Esophagus squamous epithelium (tissue), 5 donors: ENCODE measurements at places on chromosomes 16 and 17.
A peak's percentile ranks its signal among the peaks of the same experiment; 100 is the strongest.

DNA sequence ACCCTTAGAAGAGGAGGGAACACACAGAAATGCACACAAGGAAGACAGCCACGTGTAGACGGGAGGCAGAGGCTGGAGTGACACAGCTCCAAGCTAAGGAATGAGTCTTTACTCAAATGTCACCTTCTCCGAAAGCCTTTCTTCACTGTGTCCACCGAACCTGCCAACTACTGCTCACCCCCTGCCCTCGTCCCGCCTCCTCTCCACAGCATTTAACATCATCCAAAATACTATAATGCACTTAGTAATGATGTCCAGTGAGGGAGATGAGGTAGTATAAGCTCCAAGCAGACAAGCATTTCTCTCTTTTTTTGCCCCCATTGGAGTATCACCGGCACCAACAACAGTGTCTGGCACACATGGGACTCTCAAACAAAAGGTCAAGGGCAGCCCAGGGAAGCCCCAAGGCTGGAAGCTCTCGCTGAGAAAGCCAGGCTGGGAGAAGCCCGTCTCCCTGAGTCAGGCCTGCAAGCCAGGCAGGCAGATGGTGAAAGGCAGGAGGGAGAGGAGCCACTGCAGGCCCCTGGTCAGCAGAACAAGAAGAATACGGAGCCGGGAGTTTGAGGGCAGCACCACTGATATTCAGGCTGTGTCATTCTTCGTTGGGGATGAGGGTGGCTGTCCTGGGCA is 25.9 kb downstream of the ZFHX3 start:
- DNase-seq, result no peak

GRCh38 chr17:34542700-34543336 is 36.6 kb upstream of the TMEM132E start:
- DNase-seq, result no peak

DNA sequence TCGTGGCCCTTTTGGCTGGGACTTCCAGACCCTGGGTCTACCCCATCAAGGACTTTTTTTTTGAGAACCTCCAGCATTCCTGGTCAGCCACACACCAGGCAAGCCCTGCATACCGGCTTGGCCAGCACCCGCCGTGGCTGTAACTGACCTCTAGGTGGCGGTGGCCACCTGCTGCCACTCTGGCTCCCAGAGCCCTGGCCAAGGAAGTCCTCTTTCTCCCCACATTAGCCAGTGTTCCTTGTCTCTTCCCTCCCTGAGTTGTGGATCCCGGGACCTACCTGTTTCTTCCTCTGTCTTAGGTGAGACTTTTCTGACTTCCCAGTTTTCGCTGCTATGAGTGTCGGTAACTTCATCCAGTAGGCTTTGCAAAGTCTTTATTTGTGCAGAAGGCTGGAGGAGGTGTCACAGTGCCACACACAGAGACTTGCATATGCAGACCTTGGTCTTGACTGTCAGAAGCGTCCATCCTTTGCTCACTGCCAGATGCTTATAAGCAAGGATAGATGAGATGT is 348.3 kb downstream of the CPPED1 start:
- DNase-seq, result no peak

- no peak for DNase-seq
These were observed 349.8 kb downstream of the SEC14L1 start for GRCh38 chr17:77490361-77491183.

GRCh38 chr16:11349599-11350276 is 4.5 kb downstream of the RMI2 start:
- no peak for DNase-seq

DNA sequence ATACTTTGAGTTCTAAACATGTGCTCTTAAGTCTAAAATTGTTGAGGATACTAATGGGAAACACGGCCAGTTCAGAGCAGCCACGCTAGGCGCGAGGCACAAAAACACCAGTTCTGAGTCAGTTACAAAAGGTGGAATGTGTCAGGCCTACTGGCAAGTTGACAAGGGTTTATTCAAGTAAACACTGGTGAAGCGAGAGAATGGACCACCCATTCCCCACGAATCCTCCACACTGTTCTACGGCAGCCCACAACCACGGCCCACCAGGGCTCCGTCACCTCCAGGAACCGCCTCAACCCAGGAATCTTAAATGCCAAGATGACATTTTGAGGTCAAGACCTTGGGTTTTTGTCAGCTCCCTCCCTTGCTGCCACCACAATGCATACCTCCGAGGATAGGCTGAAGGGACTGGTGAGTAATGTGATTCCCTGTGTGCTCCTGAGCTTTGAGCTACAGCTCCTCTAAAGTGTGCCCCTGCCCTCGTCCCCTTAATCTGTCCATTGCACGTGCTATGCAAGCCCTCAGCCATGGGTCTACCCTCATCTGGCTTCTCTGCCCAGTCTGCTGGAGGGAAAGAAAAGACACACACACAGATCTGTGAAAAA is 28.5 kb upstream of the TRAP1 start:
- no peak for DNase-seq

GRCh38 chr17:31722251-31723056 is 136.6 kb downstream of the COPRS start:
- DNase-seq, result no peak

DNA sequence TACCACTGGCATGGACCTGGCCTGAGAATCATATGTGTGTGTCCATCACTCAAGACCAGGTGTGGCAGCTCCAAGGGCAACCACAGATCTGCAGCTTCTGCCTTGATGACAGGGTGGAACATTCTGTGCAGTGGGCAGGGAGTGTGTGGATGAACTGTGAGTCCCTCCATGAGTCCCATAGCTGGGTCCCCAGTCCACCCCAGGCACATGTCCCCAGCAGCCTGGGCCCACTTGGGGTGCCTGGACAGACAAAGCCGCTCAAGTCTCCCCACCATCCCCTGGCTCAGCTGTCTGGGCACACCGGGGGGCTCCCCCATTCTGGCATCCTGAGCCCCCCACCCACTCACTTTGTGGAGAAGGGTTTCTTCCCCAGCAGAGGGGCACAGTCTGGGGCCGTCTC is 4.6 kb upstream of the KRT16 start:
- no peak for DNase-seq

GRCh38 chr17:33292201-33292980 is 704 bp downstream of the ASIC2 start:
- DNase-seq, result no peak

GRCh38 chr17:2092253-2092652 is 37.4 kb downstream of the HIC1 start:
- no peak for DNase-seq

DNA sequence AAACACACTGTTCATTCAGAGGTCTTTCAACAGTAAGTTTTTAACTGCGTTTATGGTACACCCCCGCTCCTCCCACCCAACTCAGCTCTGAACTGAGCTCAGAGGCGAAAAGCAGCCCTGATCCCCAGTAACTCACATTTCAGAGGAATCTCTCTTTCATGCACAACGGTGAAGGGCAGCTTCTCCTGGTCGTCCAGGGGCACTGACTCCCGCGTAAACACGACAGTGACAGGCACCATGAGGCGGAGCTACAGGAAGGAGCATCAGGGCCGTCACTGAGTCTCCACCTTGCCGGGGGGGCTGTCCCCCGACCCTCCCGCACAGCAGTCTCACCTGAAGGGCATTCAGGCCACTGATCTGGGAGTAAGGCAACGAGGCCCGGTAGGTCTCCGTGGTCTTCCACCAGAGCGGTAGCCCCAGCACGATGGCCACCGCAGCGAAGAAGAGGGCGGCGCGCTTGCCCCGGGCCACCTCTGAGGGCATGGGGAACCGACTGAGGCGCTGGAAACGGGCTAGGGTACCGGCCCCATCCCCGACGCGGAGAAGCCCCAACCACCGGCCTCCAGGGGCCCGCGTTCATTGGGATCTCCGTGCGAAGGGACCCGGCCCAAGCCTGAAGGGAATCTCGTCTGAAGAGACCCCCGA is 486 bp downstream of the PIGS start:
- no peak for DNase-seq

DNA sequence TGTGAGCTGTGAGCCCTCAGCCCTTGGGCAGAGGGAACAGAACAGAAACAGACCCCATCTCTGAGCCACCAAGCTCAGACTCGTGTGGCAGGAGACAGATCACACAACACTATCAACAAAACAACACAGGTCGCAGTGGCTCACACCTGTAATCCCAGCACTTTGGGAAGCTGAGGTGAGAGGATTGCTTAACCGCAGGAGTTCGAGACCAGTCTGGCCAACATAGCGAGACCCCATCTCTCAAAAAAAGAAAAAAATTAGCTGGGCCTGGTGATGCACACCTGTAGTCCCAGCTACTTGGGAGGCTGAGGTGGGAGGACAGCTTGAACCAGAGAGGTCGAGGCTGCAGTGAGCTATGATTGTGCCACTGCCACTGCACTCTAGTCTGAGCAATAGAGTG is 5.5 kb upstream of the QPRT start:
- no peak for DNase-seq

- DNase-seq, result no peak
These were observed 62.7 kb downstream of the C16orf82 start for GRCh38 chr16:27129401-27129800.

DNA sequence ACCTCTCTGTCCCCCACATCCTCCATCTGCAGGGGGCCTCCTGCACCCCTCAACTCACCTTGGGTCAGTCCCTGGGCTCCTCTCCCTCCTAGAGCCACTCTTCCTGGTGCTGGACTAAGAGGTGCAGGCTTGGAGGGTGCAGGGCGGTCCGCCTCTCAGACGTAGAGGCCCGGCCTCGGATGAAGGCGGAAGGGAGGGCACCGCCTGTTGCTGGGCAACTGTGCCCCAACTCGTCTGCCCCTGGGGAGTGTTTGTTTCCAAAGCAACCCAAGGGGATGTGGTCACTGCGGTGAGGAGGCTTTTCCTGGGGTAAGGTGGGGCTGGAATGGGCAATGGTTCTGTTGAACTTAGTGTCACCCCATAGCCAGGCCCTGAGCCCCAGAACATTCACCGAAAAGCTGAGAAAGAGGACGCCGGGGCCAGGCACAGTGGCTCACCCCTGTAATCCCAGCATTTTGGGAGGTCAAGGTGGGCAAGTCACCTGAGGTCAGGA is at the start of gene C16orf54:
Gene C16orf54, minus strand, starts transcription at position 138 of the 493 bp plus-strand sequence. CDS start 1,039 bp downstream, outside the sequence.
- DNase-seq, result peak; percentile 51

- DNase-seq, result peak; percentile 32
These were observed 1.1 kb upstream of the MLLT6 start for GRCh38 chr17:38703742-38704605.

GRCh38 chr17:50266384-50267073 is 7.7 kb upstream of the TMEM92 start:
- no peak for DNase-seq

GRCh38 chr16:626787-627453 is 3.9 kb upstream of the WFIKKN1 start:
- no peak for DNase-seq

DNA sequence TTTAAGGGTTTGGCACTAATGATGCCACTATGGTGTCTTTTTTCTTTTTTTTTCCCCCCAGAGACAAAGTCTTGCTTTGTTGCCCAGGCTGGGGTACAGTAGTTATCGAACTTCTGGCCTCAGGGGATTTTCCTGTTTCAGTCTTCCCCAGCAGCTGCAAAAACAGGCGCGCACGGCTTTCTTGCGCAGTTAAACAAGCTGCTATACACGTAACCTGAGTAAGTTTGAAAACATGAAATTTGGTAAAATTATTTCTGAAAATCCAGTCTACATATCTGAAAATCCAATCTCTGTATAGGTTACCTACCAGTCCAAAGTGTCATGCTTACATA is 11.8 kb downstream of the TEX14 start:
- no peak for DNase-seq

- no peak for DNase-seq
These were observed 31.3 kb upstream of the ANKRD40CL start for GRCh38 chr17:50798424-50799288.

GRCh38 chr16:2856061-2856670 is 1.8 kb downstream of the PRSS22 start:
- no peak for DNase-seq

DNA sequence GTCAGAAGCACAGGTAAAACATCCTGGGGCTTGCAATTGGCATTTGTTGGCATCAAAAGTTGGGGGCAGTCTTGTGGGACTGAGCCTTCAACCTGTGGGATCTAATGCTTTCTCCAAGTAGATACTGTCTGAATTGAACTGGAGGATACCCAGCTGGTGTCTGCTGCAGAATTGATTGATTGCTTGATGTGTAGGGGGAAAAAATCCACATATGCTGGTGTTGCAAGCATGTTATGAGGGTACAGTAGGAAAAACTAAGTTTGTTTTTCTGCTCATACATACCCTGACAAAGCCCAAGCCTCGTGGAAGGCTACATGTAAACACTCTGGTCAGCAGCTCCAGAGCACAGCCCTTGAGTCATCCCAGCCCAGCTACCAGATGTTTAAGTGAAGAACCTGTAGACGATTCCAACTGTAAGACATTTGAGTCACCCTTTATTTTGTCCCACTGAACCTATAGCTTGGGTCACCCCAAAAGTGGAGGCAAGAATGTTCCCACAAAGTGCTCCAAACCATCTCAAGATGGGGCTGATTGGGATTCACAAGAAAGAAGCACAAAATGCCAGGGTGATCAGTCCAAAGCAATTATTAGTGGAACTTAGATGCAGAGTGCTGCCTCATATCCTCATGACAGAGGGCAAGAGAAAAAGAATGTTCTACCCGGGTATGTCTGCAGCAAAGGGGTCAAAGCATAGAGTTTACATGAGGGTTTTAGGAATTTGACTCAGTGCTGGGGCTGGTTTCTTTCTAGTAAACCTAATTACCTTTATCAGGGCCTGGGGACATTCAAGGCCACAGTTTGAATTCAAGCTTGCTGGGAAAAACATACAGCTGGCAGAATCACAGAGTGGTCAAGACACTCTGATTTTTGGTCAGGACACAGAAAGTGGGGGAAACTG is 9.6 kb upstream of the APPBP2 start:
- no peak for DNase-seq

GRCh38 chr16:67481561-67482232 is 740 bp upstream of the ATP6V0D1 start:
- DNase-seq, result no peak

DNA sequence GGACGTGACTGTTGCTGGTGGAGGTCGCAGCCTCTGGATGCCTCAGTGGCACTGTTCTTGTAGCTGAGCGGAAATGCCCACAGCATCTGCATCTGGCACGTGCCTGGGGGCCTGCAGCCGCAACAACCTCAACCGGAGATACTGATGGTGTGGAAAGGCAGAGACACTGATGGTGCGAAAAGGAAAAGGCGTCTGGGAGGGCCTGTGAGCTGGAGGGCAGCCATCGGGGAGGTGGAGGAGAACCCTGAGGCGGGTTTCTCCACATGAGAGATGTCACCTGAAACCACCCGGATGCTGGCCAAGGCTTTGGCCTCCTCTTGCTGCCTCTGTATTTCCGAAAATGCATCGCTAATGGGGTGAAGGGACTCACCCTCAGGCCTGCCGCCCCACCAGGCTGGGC is 284.8 kb upstream of the WSB1 start:
- no peak for DNase-seq

DNA sequence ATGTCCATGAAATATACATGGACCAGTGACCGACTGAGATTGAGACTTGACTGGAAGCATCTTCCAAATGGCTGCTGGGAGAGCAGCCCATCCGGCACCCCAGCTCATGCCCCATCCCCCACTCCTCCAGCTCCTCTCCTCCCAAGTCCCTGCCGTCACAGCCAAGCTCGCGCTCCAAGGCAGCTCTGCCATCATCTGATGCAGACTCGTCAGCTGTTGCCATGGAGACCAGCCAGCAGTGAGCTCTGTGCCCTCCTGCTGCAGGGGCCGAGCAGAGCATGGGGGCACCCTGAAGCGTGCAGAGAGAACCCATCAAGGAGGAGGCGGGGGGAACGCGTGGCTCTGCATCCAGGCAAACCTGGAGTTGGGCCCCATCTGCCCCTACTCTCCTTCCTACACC is 74.5 kb upstream of the TNRC6C start:
- no peak for DNase-seq
